Lower lobe of right lung (tissue), 2 donors: ENCODE measurements at places on chromosomes 4 and X. TPM values are rescaled to one million over a fixed set of nuclear protein-coding genes. Genes with fewer than 3 reads are reported as not detected.

Gene SH3D19
- 86.6 TPM for total RNA-seq

Gene CPLX1
- total RNA-seq, result 3.9 TPM

Gene NDUFC1
- 52.0 TPM for total RNA-seq

Gene GABRG1
- not detected for total RNA-seq

Gene STK26
- 10.6 TPM for total RNA-seq

GRCh38 chr4:39285853-39286252, 80.3 kb downstream of the RFC1 start:
- DNase-seq, result no peak

DNA sequence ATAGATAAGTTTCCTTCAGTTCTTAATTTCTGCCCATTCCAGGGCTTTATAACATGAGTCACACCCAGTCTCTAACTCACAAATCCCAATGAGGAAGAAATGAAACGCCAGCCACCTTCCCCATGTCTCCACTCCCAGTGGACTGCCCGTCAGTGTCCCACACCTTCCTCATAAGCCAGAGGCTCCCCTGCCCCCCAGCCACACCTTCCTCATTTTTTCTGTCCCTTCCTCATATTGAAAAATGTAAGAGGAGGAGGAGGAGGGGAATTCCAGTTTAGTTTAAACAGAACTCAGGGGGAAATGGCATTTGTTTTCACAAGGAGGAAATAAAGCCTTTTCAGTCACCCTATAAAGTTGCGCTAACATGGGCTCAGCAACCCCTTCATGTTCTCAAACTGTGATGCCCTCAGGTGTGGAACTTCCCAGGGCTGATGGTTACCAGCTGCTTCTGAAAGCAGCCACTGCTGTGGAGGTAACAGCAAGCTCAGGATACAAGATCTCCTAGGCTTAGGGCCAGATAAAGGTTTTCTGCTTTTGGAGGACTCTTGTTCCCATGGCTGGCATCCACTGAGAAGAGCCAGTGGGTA, 97.8 kb downstream of the PARM1 start:
- DNase-seq, result peak; percentile 63

- no peak for DNase-seq
These were observed 112.9 kb upstream of the PJA1 start for GRCh38 chrX:69278031-69278687.

GRCh38 chrX:10653302-10653701, 32.9 kb upstream of the MID1 start:
- DNase-seq, result no peak

GRCh38 chr4:168558599-168558998, 61.7 kb downstream of the PALLD start:
- no peak for DNase-seq

- no peak for DNase-seq
These were observed 137.8 kb upstream of the IL1RAPL2 start for GRCh38 chrX:104428231-104428630.

GRCh38 chrX:57587062-57587461, 4.7 kb upstream of the ZXDB start:
- no peak for DNase-seq

DNA sequence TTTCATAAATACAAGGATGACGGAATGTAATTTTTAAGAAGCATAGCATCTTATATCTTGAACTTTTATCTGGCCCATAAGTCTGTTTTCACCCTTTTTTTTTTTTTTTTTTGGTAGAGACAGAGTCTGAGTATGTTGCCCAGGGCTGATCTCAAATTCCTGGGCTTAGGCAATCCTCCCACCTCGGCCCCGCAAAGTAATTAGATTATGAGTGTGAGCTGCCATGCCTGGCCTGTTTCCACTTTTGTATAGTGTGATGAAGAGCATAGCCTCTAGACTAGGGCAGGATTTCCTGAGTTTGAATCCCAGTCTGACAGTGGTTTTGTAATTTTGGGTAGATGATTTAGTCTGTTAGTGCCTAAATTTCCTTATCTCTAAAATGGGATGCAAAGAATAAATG, 11.0 kb downstream of the STIM2 start:
- no peak for DNase-seq

GRCh38 chrX:69618803-69619202, 2.9 kb downstream of the EDA start:
- no peak for DNase-seq

GRCh38 chrX:128975745-128976144, 547.5 kb downstream of the SMARCA1 start:
- DNase-seq, result no peak

- no peak for DNase-seq
These were observed 715 bp downstream of the ZMAT1 start for GRCh38 chrX:101931136-101931487.

GRCh38 chr4:5152521-5152920, 101.2 kb downstream of the STK32B start:
- DNase-seq, result no peak

DNA sequence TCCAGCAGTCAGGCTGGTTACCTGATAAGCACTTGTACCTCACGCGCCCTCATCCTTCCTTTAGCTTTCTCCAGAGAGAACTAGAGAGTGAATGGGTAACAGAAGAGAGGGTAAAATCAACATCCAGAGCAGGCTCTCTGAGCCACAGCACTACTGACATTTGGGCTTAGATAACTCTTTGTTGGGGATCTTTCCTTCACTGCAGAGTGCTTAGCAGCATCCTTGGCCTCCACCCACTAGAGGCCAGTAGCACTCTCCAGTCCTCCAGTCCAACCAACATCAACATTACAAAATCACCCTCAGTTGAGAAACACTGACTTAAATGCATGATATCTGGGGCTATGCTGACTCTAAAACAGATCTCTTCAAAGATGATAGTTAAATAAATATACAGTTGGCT, 220.7 kb downstream of the TACR3 start:
- DNase-seq, result no peak

GRCh38 chr4:100118181-100118580, 72.1 kb downstream of the DDIT4L start:
- DNase-seq, result no peak

GRCh38 chrX:116357329-116357728, 79.1 kb upstream of the SLC6A14 start:
- DNase-seq, result no peak

DNA sequence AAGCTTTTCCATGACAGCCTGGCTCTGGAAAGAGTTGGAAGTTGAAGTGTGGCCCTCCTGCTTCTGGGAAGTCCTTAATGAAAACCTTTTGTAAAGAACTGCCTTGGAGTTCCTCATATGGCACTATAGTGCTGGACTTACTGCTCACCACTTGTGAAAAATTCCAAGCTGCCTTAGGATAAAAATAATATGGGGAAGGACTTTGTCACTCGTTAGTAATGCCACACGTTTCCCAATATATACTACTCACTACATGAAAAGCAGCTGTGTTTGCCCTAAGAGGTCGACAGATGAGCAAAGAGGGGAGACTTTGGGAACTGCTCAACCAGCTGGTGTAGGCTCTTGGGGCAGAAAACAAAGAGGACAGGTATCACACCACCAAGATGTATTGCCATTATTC, 11.7 kb downstream of the OPHN1 start:
- DNase-seq, result no peak

DNA sequence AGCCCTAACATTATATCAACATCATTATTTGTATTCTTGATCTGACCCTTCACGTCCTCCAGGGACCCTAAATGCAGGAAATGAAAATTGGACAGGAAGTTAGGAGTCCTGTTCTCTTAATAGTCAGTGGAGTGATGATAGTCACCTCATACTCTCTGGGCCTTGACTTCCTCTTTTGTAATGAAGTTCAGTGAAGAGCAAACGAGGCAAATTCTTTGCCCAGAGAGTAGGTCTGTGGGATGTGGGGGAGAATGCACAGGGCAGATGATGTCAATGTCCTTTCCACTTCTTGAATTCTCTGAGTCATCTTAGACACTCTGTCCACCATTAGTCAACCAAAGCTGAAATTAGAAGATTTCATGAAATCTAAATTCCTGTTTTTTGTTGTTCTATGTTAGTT, 17.1 kb upstream of the GPRIN3 start:
- DNase-seq, result no peak

GRCh38 chrX:126658447-126658846, 105.8 kb upstream of the DCAF12L1 start:
- no peak for DNase-seq

- peak; percentile 16 for DNase-seq
These were observed 109.5 kb upstream of the NKX1-1 start for GRCh38 chr4:1515763-1516162.

- no peak for DNase-seq
These were observed 20.8 kb upstream of the TMEM184C start for GRCh38 chr4:147596377-147596776.

DNA sequence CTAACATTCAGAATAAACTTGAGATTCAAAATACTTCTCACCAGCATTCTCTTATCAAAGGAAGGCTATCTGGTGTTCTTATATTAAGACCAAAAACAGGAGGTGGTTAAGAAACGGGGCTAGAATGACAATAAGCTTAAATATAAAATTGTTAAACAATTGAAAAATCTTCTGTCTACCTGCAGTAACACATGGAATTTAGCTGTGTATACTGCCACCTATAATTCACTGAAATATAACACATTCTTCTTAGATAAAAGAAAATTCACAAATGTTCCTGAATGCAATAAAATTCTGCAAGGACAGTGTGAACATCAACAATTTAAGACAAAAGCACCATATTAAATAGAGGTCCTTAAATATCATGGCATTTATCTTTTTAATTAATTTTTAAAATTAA, 11.5 kb upstream of the PCDH10 start:
- no peak for DNase-seq

GRCh38 chr4:141132709-141133145, 542 bp downstream of the RNF150 start:
- DNase-seq, result no peak
